ENCODE measurements at places on chromosomes 1 and 21.

DNA sequence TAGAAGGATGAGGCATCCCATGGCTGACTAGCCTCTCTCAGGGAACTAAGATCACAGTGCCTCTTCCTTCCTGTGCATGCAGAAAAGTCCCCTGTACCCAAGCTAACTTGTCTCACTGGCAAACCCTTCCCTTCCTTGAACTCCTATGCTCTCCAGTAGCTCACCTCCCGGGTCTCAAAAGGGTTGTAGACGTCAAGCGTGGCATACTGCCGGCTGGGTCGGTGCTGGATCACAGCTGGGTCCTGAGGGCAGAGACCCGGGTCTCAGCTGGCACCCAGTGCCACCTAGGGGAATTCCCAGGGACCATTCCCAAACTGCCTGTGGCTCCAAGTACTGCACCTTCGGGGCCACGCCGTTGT lies 688 bp downstream of the SCAMP3 start:
- H3K4me1 ChIP-seq, result peaks cover 44% of the 10 kb centered on the region
- peak overlapping the region; percentile 90 for H3K4me3 ChIP-seq
- DNase-seq, result peak; percentile 18
- H3K27me3 ChIP-seq, result no peaks in the 10 kb centered on the region
- peaks cover 58% of the 10 kb centered on the region for H3K36me3 ChIP-seq

DNA sequence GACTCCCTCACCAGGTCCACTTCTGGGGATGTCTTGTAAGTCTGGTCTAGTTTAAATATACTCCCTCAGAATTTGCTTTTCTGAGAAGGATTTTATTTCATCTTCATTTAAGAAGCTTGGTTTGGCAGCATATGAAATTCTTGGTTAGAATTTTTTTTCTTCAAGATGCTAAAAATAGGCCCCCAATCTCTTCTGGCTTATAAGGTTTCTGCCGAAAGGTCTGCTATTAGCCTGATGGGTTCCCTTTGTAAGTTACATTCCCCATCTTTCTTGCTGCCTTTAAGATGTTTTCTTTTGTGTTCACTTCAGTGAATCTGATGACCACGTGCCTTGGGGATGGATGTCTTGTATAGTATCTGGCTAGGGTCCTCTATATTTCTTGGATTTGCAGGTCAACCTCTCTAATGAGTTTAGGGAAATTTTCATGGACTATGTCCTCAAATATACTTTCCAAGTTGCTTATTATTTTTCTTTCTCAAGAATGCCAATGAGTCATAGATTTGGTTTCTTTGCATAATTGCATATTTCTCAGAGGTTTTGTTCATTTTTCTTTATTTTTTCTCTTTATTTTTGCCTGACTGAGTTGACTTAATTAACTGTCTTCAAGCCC lies 19.4 kb downstream of the TCP10L start:
- H3K36me3 ChIP-seq, result peaks cover 7% of the 10 kb centered on the region
- DNase-seq, result no peak
- H3K4me3 ChIP-seq, result no peak overlapping the region
- H3K27me3 ChIP-seq, result peaks cover 17% of the 10 kb centered on the region
- peaks cover 21% of the 10 kb centered on the region for H3K4me1 ChIP-seq

GRCh38 chr1:172390301-172390682 lies 30.2 kb upstream of the C1orf105 start:
- H3K36me3 ChIP-seq, result peaks cover 5% of the 10 kb centered on the region
- no peak overlapping the region for H3K4me3 ChIP-seq
- DNase-seq, result no peak
- H3K27ac ChIP-seq, result no peak overlapping the region
- H3K27me3 ChIP-seq, result peaks cover 20% of the 10 kb centered on the region
- peaks cover 29% of the 10 kb centered on the region for H3K4me1 ChIP-seq

DNA sequence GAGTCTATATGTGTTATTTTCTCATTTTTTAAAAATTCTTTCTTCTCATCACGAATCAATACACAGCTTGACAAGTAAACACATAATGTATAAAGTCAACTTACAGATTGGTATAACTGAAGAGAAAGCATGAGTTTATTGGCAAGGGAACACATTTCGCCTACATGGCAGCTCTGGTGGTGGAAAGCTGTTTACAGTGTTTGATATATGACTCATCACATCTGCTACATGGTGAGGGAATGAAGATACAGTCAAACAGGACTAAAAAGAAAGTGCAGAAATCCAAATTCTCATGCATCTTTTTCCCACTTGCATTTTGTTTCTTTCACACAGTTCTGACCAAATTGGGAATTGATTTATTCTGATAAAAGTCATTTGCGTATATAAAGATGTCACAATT lies 122.2 kb upstream of the ADGRL4 start:
- no peaks in the 10 kb centered on the region for H3K4me1 ChIP-seq
- no peaks in the 10 kb centered on the region for H3K27me3 ChIP-seq
- no peak for DNase-seq
- no peaks in the 10 kb centered on the region for H3K36me3 ChIP-seq

- peaks cover 44% of the 10 kb centered on the region for H3K4me1 ChIP-seq
- DNase-seq, result no peak
- peaks cover 5% of the 10 kb centered on the region for H3K36me3 ChIP-seq
- H3K27me3 ChIP-seq, result peaks cover 2% of the 10 kb centered on the region
- peak overlapping the region; percentile 22 for H3K27ac ChIP-seq
Observed at GRCh38 chr1:58986996-58987767, 203.3 kb upstream of the JUN start.

DNA sequence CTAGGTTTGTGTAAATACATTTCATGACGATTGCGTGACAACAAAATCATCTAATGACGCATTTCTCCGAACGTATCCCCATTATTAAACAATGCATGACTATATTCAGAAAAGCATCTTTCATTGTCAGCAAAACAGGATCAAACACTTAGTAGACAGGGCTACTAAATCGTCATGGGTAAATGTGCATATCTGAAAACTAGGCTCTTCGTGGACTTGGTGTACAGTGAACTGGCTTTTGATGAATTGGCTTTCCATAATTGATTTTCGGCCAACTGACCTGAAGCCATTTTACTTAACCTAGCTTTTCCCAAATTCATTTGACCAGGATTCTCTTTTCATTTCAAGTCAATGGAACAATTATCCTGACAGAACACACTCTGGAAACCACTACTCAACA lies 665.0 kb downstream of the SMYD3 start:
- H3K4me1 ChIP-seq, result no peaks in the 10 kb centered on the region
- no peak overlapping the region for H3K27ac ChIP-seq
- no peaks in the 10 kb centered on the region for H3K27me3 ChIP-seq
- H3K36me3 ChIP-seq, result no peaks in the 10 kb centered on the region
- H3K4me3 ChIP-seq, result no peak overlapping the region
- no peak for DNase-seq

GRCh38 chr1:33349081-33349759 lies 28.3 kb upstream of the A3GALT2 start:
- H3K27ac ChIP-seq, result peak overlapping the region; percentile 72
- H3K4me3 ChIP-seq, result peak overlapping the region; percentile 89
- H3K4me1 ChIP-seq, result peaks cover 44% of the 10 kb centered on the region
- DNase-seq, result peak; percentile 37
- peaks cover 19% of the 10 kb centered on the region for H3K36me3 ChIP-seq

GRCh38 chr1:204971517-204972336 lies 71.3 kb upstream of the CNTN2 start:
- H3K4me3 ChIP-seq, result no peak overlapping the region
- no peaks in the 10 kb centered on the region for H3K4me1 ChIP-seq
- no peaks in the 10 kb centered on the region for H3K36me3 ChIP-seq
- DNase-seq, result no peak

DNA sequence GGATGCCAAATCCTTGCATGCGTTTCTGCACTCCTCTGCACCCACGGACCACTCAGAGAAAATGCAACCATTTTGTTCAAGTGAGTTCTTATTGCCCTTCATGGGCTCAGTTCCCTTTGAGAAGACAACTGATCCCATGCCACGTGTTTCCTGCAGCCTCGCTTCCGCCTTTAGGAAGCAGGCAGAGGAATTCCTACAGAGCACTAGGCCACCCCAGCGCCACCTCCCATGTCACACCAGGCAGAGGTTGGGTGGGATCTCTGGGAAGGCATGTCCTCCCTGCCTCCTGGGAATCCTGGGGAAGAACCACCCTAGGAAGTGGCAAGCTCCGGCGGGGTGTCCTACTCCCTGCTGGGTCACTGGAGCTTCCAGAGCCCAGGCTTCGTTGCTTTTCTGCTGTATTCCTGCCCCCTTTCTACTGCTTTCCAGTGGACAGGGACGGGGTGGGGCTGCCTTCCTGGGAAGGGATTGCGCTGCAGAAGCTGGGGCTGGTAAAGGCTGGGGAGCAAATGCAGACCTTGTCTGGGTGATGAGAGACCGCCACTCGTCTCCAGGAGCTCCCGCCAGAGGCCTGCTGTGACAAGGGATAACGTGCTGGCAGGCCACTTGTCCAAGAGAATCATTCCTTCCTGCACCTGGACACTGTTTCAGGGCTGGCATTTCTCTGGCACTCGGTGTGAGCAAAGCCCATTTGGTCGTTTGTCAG lies 478.2 kb upstream of the VAMP3 start:
- H3K4me1 ChIP-seq, result no peaks in the 10 kb centered on the region
- H3K36me3 ChIP-seq, result no peaks in the 10 kb centered on the region
- no peaks in the 10 kb centered on the region for H3K27me3 ChIP-seq
- H3K4me3 ChIP-seq, result no peak overlapping the region
- H3K27ac ChIP-seq, result no peak overlapping the region

DNA sequence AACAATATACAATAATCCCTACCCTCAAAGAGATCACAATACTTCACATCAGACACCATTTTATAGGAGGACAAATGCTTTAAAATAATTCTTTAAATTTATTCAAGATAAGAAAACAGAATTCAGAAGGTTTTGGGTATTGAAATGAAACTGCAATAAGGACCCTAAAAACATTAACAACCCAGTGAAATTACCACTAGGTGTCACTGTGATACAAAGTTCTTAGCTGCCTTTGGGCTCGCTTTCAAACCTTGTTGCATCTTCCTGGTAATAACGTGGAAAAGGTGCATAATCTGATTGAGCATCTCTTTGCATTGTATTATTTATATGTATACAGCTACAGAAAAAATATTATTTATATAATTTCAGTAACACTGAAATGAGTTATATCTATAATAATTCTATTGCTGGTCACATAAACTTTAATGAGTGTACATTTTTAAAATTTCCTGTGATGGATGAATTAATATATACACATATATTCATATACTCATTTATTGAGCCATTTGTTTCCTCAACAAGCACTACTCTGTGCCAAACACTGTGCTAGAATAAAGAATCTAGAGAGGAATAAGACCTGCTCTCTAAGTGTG lies 185.2 kb downstream of the FAF1 start:
- H3K36me3 ChIP-seq, result peaks cover 2% of the 10 kb centered on the region
- DNase-seq, result no peak
- H3K4me1 ChIP-seq, result no peaks in the 10 kb centered on the region
- no peak overlapping the region for H3K4me3 ChIP-seq
- no peaks in the 10 kb centered on the region for H3K27me3 ChIP-seq
- no peak overlapping the region for H3K27ac ChIP-seq

- H3K4me1 ChIP-seq, result no peaks in the 10 kb centered on the region
- H3K36me3 ChIP-seq, result no peaks in the 10 kb centered on the region
- DNase-seq, result no peak
- no peak overlapping the region for H3K4me3 ChIP-seq
- H3K27me3 ChIP-seq, result peaks cover 5% of the 10 kb centered on the region
Observed at GRCh38 chr1:225768662-225769426, 8.8 kb upstream of the SRP9 start.

DNA sequence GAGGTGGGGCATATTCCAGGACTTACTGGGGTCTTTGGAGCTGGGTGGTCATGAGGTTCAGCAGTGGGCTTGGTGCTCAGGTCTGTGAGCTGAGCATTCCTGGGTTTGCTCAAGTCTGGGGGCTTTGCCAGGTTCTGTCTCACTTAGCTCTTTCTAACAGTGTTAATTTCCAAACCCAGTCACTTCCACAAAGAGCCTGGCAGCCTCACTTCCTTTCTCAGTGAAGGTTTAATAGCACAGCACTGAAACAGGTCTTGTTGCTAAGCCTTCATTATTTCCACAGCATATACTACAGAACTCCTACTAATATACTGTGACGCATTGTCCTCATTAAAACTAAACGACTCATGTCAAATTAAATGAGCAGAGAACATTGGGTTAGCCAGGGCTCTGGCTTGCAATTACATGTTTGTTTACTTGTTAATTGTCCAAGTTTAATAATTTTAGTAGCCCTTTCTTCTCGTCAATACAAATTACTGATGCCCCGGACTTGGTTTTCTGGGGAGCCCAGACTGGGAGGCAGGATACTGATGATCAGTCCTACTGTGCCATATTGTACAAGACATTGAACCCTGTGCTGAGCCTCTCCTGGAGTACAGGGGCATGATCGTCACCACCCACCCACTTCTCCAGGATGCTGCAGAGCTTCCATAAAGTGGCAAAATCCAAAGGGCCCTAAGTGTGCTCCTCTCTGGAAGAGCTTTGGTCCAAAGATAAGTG lies 170.7 kb downstream of the IER5 start:
- H3K36me3 ChIP-seq, result no peaks in the 10 kb centered on the region
- DNase-seq, result no peak
- H3K4me1 ChIP-seq, result no peaks in the 10 kb centered on the region
- peaks cover 8% of the 10 kb centered on the region for H3K27me3 ChIP-seq

DNA sequence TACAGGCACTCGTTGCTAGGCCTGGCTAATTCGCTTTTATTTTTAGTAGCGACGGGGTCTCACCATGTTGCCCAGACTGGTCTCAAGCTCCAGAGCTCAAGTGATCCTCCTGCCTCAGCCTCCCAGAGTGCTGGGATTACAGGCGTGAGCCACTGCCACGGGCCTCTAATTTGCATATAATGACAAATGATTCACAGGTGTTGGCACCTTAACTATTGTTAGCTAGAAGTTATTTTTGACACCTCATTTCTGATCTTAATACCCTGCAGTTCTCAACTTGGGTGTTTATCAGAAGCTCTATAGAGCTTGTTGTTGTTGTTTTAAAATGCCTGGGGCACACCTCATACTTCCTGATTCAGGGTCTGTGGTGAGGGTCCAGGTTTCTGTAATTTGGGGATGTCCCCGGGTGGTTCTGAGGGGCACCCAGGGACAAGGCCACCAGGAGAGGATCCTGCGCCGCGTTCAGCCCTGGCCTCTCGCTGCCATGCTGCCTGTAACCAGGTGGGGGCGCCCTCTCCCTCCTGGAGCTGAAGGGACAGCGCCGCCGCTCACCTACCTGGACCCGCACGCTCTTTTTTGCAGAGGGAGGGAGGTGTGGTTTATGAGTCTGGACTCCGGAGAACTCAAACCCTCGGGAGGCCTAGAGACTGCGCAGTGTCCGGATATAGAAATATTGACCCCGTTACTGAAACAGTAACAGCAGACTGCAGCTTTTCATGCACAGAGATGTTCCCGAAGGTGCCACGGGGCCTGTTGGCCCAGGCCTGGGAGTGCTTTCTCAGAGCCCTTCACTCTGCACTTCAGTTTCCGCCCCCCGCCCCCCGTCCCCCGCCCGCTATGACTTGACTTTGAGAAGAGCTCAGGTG lies 23.0 kb upstream of the NEK2 start:
- peak; percentile 75 for DNase-seq
- H3K4me3 ChIP-seq, result peak overlapping the region; percentile 41
- no peak overlapping the region for H3K27ac ChIP-seq
- no peaks in the 10 kb centered on the region for H3K36me3 ChIP-seq
- H3K27me3 ChIP-seq, result peaks cover 15% of the 10 kb centered on the region
- H3K4me1 ChIP-seq, result peaks cover 36% of the 10 kb centered on the region

Data from activated T-helper 1 cell treated with anti-CD3 and anti-CD28 coated beads, Interleukin-12 subunit alpha, Interleukin-12 subunit beta, Interleukin-2, Interleukin-4 antibody, amounts not matched to agents 30 ng/mL and 10 ng/mL and 1 ng/mL, durations not matched to agents 14 hours and 24 hours and 36 hours (primary cell).